Right renal pelvis (tissue), 4 donors: ENCODE measurements at places on chromosomes 5 and 9.
A peak's percentile ranks its signal among the peaks of the same experiment; 100 is the strongest.

DNA sequence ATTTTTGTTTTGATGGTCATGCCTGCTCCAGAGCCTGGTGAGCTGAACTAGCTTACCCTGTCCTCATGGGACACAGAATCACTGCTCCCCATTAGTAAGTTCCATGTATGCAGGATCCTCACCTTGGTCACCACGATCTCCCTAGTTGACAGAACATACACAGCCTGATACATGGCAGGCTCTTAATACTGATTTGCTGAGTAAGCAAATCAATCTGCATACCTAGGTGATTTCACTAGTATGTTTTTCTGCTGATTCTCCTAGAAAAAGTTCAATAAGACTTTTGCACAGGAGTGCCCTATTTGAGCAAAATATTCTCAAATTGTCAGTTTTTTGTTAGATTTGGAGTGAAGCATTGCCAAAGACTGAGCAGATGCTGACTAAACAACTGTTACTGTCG is 113.7 kb downstream of the ACER2 start:
- DNase-seq, result no peak

GRCh38 chr9:104835161-104835560 is 71.2 kb downstream of the NIPSNAP3B start:
- DNase-seq, result no peak

GRCh38 chr9:112753725-112754124 is 3.2 kb downstream of the SNX30 start:
- DNase-seq, result no peak

GRCh38 chr5:77266291-77266690 is 55.8 kb downstream of the PDE8B start:
- no peak for DNase-seq

DNA sequence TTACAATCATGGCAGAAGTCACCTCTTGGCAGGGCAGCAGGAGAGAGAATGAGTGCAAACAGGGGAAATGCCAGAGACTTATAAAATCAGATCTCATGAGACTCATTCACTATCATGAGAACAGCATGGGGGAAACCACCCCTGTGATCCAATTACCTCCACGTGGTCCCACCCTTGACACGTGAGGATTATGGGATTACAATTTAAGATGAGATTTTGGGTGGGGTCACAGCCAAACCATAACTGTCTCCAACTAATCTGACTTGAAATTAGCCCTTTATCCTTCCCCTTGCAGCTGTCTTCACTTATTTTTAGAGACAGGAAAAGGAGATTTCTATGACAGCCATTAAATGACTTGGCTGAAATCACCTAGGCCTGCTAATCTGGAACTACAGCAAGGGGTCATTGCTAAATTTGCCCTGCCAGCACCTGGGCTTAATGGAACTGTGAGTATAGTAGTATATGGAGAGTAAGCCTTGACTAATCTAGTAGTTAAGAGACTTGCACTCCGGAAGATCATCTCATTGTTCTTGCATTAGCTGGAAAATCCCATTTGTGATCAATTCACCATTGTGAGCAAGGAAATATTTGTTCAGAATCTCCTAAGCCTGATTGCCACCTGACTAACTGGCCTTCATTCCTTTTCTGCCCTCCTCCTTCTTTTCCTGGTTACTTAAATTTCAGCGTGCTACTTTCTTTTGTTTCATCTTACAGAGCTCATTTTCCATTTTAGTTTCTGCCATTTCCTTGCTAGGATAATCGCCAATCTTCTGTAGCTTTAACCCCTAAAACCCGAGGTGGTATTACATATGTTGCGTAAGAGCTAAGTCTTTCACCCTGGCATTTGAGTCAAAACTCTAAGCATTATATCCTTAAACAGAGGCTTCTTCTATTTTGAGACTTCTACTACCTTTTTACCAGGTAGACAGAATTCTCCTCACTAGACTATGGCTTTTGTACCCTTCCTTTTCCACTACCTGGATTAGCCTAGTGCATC is 65.3 kb upstream of the RUSC2 start:
- DNase-seq, result no peak

DNA sequence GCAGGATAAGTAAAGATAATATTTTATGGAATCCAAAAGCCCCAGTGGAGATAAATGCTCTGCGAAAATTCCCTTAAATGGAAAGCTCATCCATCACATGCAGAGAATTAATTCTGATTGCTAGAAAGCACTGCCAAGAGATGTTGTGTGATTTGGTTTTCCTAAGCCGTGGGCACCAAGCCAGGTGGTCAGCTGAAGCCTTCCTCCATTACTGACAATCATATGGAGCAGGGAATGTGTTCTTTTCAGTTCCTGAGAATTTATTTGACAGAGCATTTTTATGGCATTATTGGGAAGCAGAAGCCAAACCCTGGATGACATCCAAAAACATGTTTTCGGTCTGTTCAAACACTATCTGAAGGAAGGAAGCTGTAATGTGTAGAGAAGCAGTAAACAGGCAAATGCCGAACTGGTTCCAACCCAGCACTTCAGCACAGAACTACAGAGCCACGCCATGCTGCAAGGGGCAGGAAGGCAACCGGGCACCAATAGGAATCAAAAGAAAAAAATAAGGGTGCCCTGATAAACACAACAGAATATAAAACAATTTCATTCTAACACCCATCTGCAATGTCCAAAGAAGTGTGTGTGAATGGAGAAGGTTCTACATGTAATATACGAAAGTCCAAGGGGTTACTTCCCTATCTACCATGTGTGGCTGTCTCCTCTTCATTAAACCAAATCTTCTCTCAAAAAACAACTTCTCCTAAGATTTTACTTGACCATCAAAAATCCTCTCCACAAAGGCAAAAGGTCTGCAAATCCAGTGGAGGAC is 12.3 kb downstream of the ARSB start:
- peak; percentile 54 for DNase-seq
